D341Med (cell line): ENCODE measurements at places on chromosomes 7 and 10.

- DNase-seq, result no peak
These were observed 1071.5 kb upstream of the C7orf33 start for GRCh38 chr7:147519062-147519461.

DNA sequence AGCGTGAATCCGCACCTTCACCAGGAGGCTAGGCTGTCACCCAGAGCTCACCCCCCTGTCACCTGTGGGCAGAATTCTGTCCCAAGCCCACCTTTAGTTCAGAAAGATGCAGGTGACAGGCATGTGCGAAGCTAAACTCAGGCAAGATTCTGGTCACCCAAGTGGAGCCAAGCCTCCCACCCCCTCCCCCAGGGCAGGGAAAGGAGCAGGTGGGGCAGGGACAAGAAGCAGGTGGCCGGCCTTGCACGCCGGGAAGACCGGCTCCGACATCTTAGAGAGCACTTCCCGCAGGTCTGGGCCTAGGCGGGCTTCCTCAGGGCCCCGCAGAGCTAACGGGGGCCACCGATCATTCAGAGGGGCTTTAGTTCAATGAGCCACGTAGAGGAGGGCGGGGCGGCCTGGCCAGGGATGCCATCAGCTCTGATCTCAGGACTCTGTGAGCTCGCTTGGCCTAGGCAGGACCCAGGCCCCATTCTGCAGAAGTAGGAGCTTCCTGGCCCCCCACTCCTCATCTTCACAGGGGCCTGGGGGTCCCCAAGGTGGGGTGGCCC lies 19.9 kb downstream of the UNCX start:
- DNase-seq, result no peak

- DNase-seq, result no peak
These were observed 4.5 kb downstream of the ADIRF start for GRCh38 chr10:86972613-86973380.

- DNase-seq, result no peak
These were observed 60.9 kb downstream of the C10orf90 start for GRCh38 chr10:126609566-126609965.

- no peak for DNase-seq
These were observed 48.0 kb downstream of the RHOBTB1 start for GRCh38 chr10:60896033-60896432.

- no peak for DNase-seq
These were observed 103.1 kb upstream of the CABCOCO1 start for GRCh38 chr10:61559615-61560014.

- DNase-seq, result peak; percentile 59
These were observed 724 bp downstream of the CAPZA2 start for GRCh38 chr7:116862951-116863670.

GRCh38 chr7:29877196-29877595 lies 70.9 kb downstream of the WIPF3 start:
- DNase-seq, result peak; percentile 2

GRCh38 chr10:43203448-43204041 lies 63.3 kb downstream of the RASGEF1A start:
- DNase-seq, result peak; percentile 33

GRCh38 chr7:130752424-130752823 lies 18.4 kb upstream of the KLF14 start:
- no peak for DNase-seq

GRCh38 chr10:97584060-97584797 lies at the start of gene HOGA1:
HOGA1 (plus strand) TSS chr10:97584389; CDS start chr10:97584704, 315 bp downstream.
- DNase-seq, result peak; percentile 55

DNA sequence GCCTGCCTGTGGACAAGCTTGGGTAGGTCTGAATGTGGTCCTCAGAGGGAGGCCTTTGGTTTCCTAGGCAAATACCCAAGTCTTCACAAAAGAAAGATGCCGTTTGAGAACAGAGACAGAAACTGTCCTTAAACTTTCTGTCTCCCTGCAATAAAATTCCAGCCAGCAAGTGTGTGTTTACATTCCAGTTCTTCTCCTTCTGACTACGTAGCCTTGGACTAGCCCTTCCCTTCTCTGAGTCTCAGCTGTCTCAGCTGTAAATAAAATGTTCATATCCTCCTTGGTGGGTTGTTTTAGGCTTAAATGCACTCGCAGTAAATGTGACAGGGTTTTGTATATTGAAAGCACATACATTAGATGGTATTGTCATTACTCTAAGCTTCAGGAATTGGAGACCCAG lies 561.2 kb upstream of the MKI67 start:
- DNase-seq, result no peak

- DNase-seq, result no peak
These were observed 239.3 kb downstream of the RAB11FIP2 start for GRCh38 chr10:117807441-117807840.

- DNase-seq, result no peak
These were observed 164.7 kb downstream of the CPEB3 start for GRCh38 chr10:92126100-92126650.

GRCh38 chr10:110992006-110992800 lies 72.8 kb downstream of the SHOC2 start:
- no peak for DNase-seq

DNA sequence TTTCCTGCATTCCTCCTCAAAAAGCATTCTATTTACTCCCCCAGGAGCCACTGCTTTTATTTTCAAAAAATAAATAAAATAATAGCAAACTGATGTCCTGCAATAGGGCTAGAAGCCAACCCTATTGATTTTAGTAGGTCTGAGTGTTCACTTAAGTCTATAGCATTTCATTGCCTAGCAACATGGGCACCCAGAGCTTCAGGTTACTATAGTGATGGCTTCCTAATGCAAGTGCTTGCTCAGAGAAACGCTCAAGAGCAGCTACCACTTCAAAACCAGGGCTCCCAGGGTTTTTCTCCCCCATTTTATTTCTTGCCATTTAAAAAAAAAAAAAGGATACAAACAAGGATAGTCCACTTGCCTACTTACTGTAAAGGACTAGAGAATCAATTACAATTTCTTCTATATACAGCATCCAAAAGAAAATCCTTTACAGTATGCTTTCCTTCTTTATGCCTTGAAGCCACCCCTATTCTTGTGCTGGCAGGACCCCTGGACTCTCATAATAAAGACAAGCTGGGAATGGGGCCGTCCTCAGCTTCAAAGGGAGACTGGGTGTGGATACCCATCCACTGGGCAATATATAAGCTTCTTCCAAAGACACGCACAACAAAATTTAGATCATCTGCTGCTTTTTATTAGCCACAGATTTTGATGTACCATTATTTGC lies 133.3 kb downstream of the VPS41 start:
- no peak for DNase-seq

- no peak for DNase-seq
These were observed 33.3 kb upstream of the FXYD4 start for GRCh38 chr10:43338117-43338516.

- no peak for DNase-seq
These were observed 28.8 kb downstream of the RRP12 start for GRCh38 chr10:97372233-97372875.

GRCh38 chr10:122471531-122472177 lies 10.3 kb downstream of the HTRA1 start:
- no peak for DNase-seq

DNA sequence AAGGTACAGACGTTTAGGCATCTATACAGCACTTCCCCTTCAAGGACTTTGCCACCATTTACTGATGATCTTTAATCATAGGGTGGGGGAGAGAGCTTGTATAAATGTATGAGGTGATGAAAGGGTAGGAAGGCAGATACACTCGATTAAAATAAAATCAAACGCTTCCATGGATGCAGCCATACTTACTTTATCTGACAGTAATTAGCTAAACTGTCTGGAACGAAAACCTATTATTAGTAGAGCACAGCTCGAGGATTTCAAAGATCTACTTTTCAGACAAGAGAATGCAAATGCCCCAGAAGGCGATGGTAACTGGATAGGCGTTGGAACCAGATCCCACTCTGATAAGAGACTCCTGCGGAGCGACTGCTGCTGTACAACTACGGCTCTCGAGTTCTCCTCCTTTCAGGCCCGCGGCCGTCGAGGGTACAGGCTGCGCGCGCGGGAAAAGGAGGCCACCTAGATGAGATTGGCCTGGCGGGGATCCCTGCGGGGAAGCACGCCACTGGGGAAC lies 3.1 kb upstream of the NKX2-3 start:
- no peak for DNase-seq

DNA sequence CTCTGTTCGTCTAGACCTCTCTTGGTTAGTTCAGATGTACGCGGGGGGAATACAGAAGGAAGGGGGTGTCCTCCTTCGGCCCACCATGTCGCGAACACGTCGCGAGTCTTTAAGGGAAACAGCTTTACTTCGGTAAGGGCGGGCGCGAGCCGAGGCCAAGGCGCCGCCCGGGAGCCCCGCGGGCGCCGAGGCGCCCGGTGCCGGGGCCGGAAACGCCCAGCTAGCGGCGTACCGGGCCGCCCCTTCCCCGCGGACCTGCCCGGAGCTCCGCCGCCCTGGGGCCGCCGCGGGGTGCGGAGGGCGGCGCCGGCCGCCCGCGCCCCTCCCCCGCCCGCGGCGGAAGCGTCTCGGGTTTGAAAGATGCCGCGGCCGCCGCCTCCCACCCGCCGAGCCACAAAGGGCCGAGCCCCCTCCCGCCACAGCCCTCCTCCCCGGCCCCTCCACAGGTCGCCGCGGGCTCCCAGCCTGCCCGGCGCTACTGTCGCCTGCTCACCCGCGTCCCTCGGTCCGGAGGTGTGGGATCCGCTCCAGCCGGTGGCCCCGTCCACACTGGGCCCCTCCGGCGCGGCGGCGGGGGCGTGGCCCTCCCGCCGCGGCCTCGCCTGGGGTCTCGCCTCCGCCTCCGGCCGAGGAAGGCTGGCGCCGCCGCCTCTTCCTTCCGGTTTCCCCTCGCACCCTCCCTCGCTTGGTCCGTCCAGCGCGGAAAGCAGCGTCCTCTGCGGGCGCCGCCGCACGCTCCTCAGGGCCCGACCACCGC lies at the start of gene KBTBD2:
Gene KBTBD2, minus strand, starts transcription at position 718 of the 757 bp plus-strand sequence. CDS start 12,156 bp downstream, outside the sequence.
- DNase-seq, result peak; percentile 86

- no peak for DNase-seq
These were observed 10.2 kb upstream of the ZFYVE27 start for GRCh38 chr10:97726636-97727178.

- no peak for DNase-seq
These were observed 40.4 kb upstream of the SHH start for GRCh38 chr7:155852426-155853301.

- peak; percentile 22 for DNase-seq
These were observed 58.9 kb upstream of the NUPR2 start for GRCh38 chr7:56174875-56175760.

DNA sequence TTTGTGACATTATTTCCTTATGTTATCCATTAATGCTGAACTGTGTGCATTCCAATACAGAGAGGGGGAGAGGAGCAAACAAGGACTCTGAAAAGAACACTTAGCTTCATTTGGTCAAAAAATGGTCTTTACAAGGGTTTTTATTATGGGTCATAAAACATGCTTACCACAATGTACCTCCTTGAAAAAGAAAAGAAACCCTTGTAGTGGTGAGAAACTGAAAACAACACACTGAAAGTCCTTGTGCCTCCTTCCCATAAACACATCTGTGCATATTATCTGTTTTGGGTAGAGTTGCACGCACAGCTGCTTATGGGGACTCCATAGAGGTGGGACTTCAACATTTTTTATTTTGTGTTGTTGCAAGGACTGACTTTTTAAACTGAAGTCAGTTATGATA lies 98.7 kb downstream of the CDK6 start:
- no peak for DNase-seq

- no peak for DNase-seq
These were observed 25.0 kb downstream of the ZFAND2A start for GRCh38 chr7:1134951-1135350.

- DNase-seq, result no peak
These were observed 200.3 kb upstream of the ZMIZ1 start for GRCh38 chr10:78868456-78868855.

- DNase-seq, result no peak
These were observed 32.0 kb downstream of the KDM7A start for GRCh38 chr7:140144821-140145220.

- no peak for DNase-seq
These were observed 128.3 kb downstream of the GATA3 start for GRCh38 chr10:8182806-8183205.

DNA sequence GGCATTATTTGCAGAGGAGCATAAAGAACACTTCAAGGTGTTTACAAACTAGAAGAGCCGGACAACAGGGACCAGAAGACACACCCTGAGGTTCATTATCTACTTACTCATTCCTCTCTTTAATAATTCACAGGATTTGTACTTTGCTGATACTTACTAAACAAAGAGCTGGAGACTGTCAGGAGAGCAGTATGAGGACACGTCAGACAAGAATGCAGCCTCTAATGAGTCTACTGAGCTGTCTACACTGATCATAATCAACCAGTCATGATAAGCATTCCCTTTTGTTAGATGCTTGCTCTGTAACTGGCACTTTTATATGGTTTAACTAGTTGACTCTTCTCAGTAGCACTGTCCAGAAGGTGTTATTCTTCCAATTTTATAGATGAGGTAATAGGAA lies 243.3 kb upstream of the CDC14C start:
- DNase-seq, result no peak

- DNase-seq, result no peak
These were observed 18.7 kb upstream of the NCAPG2 start for GRCh38 chr7:158723266-158723665.
